ENCODE measurements at places on chromosomes 11 and 22. TPM values are rescaled to one million over a fixed set of nuclear protein-coding genes. Genes with fewer than 3 reads are reported as not detected.

DNA sequence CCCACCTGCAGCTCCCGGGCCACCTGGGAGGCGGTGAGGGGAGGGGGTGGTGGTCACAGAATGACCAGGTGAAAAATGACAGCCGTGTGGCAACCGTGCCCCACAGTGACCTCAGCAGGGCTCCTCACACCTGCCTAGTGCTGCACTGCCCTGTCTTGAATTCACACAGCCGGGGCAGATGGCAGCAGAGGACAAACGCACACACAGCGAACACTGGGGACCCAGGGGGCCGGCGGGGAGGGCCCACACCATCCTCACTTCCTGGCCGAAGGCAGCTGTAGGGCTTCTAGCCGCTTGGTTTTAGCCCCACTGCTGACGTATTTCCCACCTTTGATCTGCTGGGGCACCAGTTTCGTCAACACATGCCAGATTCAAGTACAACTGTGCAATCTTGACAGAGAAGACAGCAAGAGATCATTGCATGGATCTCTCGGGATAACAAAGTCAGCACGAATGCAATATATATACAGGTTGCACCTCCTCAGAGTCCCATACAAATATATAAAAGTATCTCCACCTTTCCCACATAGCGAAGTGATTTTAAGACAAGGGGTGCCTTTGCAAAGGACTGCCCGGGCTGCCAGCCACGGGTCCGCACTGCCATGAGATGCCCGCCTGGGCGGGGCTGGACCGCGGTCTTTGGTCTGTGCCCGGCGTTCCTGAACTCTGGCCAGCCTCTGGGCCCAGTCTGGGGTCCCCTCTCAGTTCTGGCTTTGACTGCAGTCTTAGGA is 26.9 kb downstream of the TRMU start:
- DNase-seq, result no peak
- no peak overlapping the region for H3K27ac ChIP-seq
- no peaks in the 10 kb centered on the region for H3K27me3 ChIP-seq

- H3K4me3 ChIP-seq, result no peak overlapping the region
- peaks cover 67% of the 10 kb centered on the region for H3K27me3 ChIP-seq
- no peak overlapping the region for H3K27ac ChIP-seq
- H3K4me1 ChIP-seq, result no peaks in the 10 kb centered on the region
- H3K36me3 ChIP-seq, result no peaks in the 10 kb centered on the region
Observed at GRCh38 chr11:120021391-120021953, 116.4 kb downstream of the TRIM29 start.

DNA sequence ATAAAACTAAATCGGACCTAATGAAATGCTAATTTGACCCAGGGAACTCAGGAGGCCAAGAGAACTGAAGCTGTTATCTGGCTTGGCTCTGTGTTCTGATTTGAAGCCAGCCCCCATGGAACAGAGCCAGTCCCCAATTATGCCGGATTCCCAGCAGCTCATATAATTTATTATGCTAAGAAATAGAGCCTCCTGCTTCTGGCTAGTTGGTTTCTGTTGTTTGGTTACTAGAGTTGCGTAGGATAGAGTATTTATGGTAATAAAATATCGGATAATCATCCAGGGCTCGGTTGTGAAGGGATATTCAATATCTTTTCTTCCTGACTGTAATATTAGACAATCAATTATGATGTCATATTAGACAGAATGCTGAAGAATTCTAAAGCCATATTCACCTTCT is 120.4 kb upstream of the TTC12 start:
- peaks cover 11% of the 10 kb centered on the region for H3K4me1 ChIP-seq
- DNase-seq, result no peak
- no peak overlapping the region for H3K27ac ChIP-seq
- H3K27me3 ChIP-seq, result peaks cover 13% of the 10 kb centered on the region

The NXPE4 gene
- not detected for total RNA-seq

The IGSF22 gene
- 0.12 TPM for total RNA-seq

The CFAP300 gene
- total RNA-seq, result 3.9 TPM

The MICALL1 gene
- total RNA-seq, result 20.1 TPM

The SCYL1 gene
- total RNA-seq, result 262 TPM
